Muscle of leg (tissue), 16 donors: ENCODE measurements at places on chromosomes 4 and X.
A peak's percentile ranks its signal among the peaks of the same experiment; 100 is the strongest.

GRCh38 chr4:114296126-114296525 is 302.5 kb upstream of the UGT8 start:
- DNase-seq, result no peak

DNA sequence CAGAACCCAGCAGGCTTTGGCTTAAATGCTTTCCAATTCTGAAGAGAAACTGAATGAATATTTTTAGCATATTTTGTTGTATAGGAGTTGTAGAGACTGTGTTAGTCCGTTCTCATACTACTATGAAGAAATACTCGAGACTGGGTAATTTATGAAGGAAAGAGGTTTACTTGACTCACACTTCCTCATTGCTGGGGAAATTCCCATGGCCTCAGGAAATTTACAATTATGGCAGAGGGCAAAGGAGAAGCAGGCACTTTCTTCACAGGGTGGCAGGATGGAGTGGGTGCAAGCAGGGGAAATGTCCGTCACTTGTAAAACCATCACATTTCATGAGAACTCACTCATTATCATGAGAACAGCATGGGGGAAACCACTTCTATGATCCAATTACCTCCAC is 291.7 kb downstream of the PACRGL start:
- DNase-seq, result no peak

- no peak for DNase-seq
These were observed 275.9 kb downstream of the GLUD2 start for GRCh38 chrX:121323337-121323736.

GRCh38 chr4:166724369-166724768 is 509.9 kb downstream of the SPOCK3 start:
- no peak for DNase-seq

GRCh38 chr4:155025762-155026457 is 182.5 kb upstream of the NPY2R start:
- peak; percentile 7 for DNase-seq

- no peak for DNase-seq
These were observed 62.5 kb downstream of the SEC24D start for GRCh38 chr4:118773429-118773792.
